Activated CD8-positive, alpha-beta T cell treated with anti-CD3 and anti-CD28 coated beads for 36 hours (primary cell): ENCODE measurements at places on chromosomes 6 and 20. TPM values are rescaled to one million over a fixed set of nuclear protein-coding genes. Genes with fewer than 3 reads are reported as not detected.

- DNase-seq, result no peak
Observed at GRCh38 chr20:35472209-35472608, 16.8 kb downstream of the CEP250 start.

The MYB gene
- total RNA-seq, result 53.6 TPM

- no peak for DNase-seq
Observed at GRCh38 chr6:123203928-123204327, 207.9 kb downstream of the CLVS2 start.

GRCh38 chr6:126848119-126848518, 270.4 kb upstream of the RSPO3 start:
- no peak for DNase-seq

DNA sequence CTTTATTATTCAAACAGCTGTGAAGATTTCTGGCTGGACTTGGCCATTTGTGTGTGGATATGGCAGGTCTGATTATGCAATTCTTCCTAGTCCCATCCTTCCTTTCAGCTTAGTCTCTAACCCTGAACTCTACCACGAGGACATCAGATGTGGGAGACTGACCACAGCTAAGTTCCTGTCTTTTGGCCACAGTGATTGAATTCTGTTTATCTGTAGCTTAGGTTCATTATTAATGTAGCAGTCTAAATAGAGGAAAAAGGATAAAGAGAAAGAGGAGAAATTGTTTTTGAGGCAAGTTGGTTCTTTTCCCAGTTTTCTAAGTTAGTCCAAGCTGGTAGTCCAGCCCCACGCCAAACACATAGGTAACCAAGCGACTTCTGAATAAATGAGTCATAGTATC, 598.9 kb downstream of the RFPL4B start:
- DNase-seq, result no peak
